ENCODE measurements at places on chromosomes 12 and 14.

DNA sequence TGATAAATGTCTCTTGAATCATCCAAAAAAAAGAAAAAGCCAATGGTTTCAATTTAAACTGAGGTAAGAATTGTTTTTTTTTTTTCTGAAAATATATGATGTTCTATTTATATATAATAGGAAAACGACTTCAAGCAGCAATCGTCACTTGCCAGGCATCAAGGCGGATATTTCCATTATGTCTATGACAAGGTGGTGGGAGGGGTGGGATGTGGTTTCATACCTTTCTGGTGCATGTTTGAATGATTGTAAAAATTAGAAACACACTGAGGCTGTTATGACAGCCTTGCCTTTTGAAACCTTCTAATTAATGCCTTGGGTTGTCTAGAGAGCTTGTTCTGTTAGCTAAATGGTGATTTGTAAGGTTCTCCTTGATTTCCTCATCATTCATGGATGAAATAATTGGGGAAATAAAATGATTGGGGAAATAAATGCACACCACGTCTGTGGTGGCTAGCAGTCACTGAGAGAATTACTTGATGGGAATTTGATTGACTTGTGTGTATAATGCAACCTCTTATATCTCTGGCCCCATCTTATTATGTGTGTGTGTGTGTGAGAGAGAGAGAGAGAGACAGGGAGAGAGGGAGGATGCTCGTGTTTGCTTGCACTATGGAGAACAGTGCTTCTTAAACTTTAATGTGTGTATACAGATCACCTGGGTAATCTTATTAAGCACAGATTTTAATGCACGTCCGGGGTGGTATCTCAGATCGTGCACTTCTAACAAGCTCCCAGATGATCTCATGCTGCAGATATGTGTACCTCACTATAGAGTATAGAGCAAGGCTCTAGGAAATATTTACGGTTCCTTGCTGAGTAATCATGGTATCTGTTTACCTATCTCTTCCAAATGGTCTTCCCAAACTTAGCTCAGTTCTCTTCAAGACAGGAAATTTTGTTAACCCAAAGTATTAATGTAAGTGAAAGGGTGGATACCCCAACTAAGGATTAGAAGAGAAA lies 502.6 kb downstream of the DIO2 start:
- DNase-seq = no peak

- no peak for DNase-seq
Observed at GRCh38 chr12:5488626-5488955, 56.7 kb downstream of the NTF3 start.

DNA sequence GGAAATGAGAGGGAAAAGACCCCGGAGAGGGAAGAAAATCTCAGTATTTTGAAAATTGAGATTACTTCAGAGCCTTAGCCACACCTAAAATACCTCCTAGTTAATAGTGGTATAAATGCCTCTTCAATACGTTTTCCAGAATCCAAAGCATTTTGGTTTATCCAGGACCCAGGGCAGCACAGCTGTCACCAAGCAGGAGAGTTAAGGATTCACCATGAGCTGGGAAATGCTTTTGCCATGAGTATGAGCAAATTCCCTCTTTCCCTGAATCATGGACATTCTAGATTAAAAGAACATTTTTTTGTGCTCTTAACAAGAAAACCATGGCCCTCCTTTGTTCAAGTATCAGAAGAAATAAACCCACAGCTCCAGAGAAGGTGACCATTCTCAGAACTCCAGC lies 21.8 kb upstream of the RTRAF start:
- DNase-seq = no peak

- no peak for DNase-seq
Observed at GRCh38 chr14:94158239-94158883, 15.8 kb upstream of the PPP4R4 start.

DNA sequence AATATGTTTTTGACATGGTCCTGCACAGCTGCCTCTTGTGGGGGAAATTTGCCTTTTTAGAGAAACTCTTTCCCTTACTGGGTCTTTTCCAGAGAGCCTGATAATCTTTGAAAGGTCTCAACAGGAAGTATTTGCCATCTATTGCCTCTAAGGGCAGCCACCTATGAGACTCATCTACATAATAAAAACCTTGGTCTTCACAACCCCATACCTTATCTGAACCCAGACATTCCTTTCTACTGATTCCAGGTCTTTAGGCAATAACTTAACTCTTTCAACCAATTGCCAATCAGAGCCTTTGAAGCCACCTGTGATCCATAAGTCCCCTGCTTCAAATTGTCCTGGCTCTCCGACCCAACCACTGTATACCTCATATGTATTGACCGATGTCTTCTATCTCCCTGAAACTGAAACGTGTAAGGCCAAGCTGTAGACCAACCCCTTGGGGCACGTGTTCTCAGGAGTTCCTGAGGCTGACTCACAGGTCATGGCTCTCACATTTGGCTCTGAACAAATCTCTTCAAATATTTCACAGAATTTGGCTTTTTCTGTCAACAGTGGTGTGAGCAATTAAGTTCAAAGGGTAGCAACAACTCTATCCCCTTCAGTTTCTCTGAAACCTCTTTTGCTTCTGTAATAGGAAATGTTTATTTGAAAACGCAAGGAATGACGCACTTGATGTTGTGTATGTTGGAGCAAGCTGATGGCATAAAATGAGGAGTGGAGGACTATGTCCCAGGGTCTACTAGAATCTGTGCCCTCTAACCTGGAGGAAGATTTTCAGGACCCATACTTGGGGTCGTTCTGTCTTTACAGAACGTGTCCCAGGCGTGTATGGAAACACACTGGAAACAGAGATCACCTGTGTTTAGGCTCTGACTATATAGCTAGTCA lies 49.2 kb upstream of the EIF5 start:
- DNase-seq = no peak

Measured in activated CD8-positive, alpha-beta memory T cell treated with anti-CD3 and anti-CD28 coated beads for 1 hour (primary cell).